Left lobe of liver (tissue), 2 donors: ENCODE measurements at places on chromosomes 12 and 14. TPM values are rescaled to one million over a fixed set of nuclear protein-coding genes. Genes with fewer than 3 reads are reported as not detected.

- no peak for DNase-seq
Observed at GRCh38 chr14:59474172-59474571, 9.0 kb upstream of the GPR135 start.

DNA sequence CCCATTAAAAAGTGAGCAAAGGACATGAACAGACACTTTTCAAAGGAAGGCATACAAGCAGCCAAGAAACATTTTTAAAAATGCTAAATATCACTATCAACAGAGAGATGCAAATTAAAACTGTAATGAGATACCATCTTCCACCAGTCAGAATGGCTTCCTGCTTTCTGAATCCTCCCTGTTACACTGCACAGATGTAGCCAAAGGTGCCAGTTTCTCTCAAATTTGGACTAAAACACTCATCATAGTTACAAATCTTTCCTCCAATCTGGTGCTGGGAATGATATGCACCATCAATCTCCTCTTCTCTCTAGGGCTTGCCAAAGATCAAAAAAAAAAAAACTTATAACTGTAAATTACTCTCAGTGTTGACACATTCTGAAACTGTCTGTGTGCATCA is 311.8 kb upstream of the CLEC14A start:
- no peak for DNase-seq

- no peak for DNase-seq
Observed at GRCh38 chr14:66401449-66402095, 84.6 kb upstream of the CCDC196 start.

GRCh38 chr12:125549836-125550235 is 484.6 kb downstream of the AACS start:
- no peak for DNase-seq

DNA sequence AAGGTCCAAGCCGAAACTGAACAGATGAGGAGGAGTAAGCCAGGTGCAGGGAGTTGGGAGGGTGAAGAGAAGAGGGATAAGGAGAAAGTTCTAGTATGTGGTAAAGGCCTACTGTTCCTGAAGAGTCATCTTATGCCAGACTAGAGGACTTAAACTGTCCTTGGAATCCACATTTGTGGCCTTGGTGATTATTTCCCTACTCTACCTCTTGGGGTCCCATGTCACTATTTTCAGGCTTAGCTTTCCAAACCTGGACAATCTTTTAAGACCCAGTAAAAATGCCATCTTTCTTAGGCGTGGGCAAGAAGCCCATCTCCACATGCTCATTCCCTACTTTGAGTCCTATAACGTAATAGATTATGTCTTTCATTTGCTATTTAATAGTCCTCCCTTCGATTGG is 40.1 kb upstream of the CRY1 start:
- no peak for DNase-seq

DNA sequence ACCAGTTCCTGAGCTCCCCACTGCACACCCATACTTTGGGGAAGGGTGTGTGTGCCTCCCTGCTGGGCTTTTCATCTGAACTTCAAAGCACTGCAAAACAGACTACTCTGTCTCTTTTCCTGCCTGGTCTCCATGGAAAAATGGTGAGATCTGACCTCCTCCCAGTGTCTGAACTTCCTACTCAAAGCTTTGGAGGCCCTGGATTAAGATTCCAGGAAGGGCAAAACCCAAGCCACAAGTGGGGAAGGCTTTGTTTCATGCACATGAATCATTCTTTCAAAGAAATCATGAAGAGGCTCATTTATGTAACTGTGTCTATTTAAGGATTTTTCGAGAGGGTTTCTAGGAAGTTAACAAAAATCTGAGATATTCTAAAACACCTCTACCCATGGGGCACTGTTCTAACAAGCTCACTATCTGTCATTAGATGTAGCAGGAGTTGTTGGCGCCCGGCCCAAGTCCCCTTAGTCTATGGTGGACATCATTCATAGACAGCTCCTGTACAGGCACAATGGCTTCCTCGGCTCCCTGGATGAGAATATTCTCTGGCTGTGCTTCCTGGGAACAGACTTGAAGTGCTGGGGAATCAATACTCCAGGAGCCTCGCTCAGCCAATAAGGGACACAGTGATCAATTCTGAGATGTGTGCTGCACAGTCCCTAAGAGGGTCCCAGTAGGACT is 224.0 kb downstream of the KTN1 start:
- DNase-seq: no peak

DNA sequence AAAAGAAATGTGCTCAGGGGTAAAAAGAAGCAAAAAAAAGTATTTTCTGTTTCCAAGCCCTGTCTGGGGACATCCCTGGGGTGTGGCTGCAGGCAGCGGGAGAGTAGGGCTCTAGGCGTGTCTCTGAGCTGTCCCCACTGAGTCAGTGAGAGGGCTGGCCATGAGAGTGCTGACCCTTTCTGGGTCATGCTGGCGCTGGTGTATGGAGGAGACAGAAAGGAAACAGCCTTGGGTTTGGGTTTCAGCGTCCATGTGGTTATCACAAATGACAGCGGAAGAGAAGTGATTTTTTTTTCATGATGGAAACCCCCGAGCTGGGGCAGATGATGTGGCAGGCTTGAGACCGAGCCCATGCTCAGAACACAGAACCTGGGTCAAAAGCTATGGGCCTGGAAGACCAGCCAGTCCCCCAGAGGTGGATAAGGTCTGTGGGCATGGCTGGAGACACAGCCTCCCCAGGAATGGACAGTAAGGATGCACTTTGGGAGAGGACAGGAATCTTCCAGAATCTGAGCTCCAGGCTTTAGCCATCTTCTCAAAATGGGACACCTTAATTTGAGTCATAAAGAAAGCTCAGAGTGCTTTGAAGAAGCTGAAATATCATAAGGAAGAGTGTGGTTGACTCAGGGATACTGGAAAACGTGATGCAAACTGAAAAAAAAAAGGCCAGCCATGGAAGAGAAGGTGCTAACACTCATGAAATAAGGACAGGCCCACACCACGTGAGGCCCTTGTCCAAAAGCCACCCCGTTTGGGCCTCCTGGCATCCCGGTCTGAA is 36.2 kb downstream of the SYNE3 start:
- DNase-seq: no peak

GRCh38 chr12:72209086-72209485 is 63.1 kb upstream of the TRHDE start:
- DNase-seq: no peak

- DNase-seq: no peak
Observed at GRCh38 chr12:67617629-67618028, 30.9 kb upstream of the DYRK2 start.

DNA sequence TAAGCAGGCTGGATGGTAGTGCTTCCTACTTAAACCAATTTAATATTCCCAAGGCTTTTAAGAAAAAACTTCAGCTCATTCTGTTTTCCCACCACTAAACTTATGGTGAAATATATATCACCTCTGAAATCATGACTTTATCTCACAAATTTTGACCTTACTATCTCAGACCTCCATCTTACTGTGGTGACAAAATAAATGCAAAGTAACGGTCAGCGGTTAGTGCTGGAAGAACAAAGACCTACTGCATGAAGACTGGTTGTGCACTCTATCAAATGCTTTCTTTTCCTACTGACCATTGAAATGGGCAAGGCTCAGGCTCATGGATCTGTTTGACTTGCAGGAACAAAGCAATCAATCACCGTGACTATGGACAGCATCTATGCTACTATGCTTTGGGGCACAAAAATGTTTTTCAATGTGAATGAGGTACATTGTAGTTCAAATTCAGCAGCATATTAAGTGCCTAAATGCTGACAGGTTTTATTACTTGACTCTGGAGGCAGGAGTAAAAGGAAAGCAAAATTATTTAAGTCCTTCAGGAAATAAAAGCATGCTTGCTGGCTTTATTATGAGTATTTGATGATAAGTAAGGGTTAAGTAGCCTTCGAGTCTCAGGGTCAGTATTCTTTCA is 43.1 kb upstream of the GTF2A1 start:
- DNase-seq: no peak

DNA sequence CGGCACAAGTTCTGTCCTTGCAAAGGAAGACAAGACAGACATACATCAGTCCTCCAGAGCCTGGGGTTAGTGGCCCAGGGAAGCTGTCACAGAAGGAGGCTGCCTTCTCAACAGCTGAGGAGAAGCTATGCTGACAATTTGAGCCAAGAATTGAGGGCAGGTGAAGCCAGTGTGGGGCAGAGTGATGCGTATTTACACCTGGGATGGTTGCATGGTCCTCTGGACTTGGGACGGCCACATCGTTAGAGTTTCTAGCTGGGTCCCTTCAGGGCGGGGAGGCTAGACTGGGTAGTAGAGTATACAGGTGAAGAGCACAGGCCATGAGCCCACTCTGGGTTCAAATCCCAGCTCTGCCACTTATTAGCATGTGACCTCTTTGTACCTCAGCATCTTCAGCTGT is 16.5 kb downstream of the KRT85 start:
- no peak for DNase-seq

DNA sequence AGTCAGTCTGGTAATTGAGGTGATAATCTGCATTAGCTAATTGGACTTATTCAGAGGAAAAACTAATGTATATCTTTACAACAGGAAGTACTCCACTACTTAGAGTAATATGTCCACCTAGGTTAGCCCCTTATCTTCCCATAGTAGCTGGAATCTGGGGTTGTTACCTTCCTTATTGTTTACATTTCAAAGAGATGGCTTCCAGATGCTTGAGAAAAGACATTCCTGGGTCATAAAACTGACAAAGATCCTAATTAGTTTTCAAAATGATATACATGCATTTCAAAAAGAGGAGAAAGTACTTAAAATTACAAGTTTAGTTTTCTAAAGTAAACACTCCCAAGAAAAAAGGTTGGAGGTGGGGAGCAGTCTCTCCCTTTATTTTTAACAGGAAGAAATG is 78.1 kb downstream of the RPL10L start:
- no peak for DNase-seq

- DNase-seq: no peak
Observed at GRCh38 chr12:113075137-113075683, 18.7 kb downstream of the DTX1 start.

GRCh38 chr12:48572326-48572725 is 2.5 kb upstream of the LALBA start:
- DNase-seq: no peak

GRCh38 chr12:2588345-2588744 is 206.4 kb upstream of the FKBP4 start:
- no peak for DNase-seq

DNA sequence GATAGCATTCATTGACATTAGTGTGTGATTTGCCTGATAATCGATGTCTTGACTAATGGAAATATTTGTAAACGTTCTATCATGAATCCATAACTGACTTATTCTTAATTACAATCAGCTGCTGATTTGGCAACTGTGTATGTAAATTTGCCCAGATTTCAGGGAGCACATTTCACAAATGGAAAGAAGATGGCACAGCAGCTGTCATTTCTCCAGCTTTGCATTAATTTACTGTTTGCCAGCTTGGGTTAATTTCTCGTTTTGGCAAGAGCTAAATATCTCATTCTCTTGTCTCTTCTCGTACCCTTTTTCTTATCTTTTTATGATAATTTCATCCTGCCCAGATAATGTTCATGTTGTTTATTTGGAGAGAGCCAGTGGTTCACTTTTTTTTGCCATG is 22.9 kb downstream of the TDP1 start:
- DNase-seq: no peak

- DNase-seq: no peak
Observed at GRCh38 chr14:77203611-77204458, 22.2 kb downstream of the TMEM63C start.

DNA sequence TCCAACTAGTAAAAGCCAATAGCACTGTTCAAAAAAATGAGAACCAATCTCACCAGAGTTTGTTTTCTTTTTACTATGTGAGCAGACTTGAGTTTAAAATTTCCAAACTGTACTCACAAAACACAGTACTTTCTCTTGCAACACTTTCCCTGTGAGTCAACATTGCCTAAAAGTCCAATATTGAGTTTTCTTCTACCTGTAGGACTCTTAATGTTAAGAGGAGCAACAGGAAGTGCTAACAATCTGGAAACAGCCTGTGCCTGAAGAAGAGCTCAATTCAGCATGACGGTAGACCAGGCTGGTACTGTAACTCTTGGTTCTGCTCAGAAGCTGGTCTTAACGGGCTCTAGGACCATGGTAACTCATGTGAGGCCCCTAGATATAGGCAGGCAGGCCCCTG is 144.3 kb downstream of the MED13L start:
- DNase-seq: no peak

- DNase-seq: no peak
Observed at GRCh38 chr12:132391326-132392041, 62.1 kb upstream of the GALNT9 start.

GRCh38 chr12:112140728-112141127 is 15.4 kb downstream of the TRAFD1 start:
- peak; percentile 39 for DNase-seq

GRCh38 chr12:118582863-118583262 is 206.5 kb downstream of the SUDS3 start:
- no peak for DNase-seq

DNA sequence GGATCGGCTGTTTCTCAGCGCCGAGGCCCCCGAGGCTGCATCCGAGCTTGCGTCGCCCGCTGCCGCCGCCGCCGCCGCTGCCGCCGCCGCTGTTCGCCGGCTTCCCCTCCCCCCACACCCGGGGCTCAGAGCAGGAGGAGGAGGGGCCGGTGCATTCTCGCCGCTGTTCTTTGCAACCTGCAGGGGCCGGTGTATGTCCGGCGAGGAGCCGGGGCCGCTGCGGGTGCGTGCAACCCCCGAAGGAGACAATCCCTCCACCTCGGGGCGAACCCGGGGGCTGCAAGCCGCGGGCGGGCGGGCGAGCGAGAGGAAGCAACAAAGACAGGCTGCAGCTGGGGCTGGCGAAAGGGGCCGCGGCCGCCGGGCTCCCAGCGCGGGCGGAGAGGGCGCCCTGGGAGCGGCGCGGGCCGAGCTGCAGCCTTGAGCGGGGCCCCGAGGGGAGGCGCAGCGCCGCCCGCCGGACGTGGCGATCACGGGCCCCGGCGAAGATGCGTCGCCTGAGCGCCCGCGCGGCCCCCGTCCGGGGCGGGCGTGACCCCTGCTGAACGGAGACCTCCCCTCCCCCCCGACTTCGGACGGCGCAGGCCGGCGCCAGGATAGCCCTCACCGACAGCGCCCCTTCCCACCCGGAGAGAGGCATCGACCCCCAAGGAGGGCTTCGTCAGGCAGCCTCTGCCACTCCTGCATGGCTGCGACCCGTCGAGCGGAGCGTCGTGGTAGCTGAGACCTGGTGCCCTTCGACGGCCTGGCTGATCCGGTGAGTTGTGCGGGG is 702 bp downstream of the FAM222A start:
- DNase-seq: peak; percentile 77

The EFS gene
- total RNA-seq: 0.68 TPM

The KRT86 gene
- not detected for total RNA-seq

The SYT10 gene
- total RNA-seq: 0.23 TPM

The NR4A1 gene
- 5.4 TPM for total RNA-seq

The LRFN5 gene
- 0.05 TPM for total RNA-seq

The ABCC9 gene
- total RNA-seq: 65.9 TPM
